ENCODE measurements at places on chromosomes 3 and 15.

- no peak for DNase-seq
These were observed 199.4 kb upstream of the MRPL3 start for GRCh38 chr3:131702146-131702545.

- DNase-seq, result no peak
These were observed 4.7 kb upstream of the ITGA11 start for GRCh38 chr15:68436680-68437079.

- no peak for DNase-seq
These were observed 32.1 kb downstream of the FOXP1 start for GRCh38 chr3:71551311-71551919.

DNA sequence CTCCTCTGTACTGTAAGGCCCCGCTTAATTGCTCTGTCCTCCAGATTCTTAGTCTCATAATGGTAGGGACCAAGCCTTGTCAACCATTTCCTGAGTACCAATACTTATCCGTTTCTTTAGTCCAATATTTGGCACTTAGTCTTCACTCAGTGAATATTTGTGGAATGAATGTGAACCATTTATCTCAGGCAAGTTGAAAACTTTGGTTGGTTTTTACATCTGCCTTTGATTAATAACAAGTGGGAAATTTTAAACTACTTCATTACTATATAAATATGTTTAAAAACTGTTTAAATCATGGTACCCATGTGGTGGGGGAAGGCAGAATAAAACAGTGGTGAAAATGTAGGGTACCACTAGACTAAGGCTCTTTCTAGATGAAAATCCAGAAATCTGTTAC, 15.2 kb downstream of the CA12 start:
- DNase-seq, result no peak

GRCh38 chr3:107690522-107691138, 167.9 kb downstream of the BBX start:
- DNase-seq, result peak; percentile 42

DNA sequence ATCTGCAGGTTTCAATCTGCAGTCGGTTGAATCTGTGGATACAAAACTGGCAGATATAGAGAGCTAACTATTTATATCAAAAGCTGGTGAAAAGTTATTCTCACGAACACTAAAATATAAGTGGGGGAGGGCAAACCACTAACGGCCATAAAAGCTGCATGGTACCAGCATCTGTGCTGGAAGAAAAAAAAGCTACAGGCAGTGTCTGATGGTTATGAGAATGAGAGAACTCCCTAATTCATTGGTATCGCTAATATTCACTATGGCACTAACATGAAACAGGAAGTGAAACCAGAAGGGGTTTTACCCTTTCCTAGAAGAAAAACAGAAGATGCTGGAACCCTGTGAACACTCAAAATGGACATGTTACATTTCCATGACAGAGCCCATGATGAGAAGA, 15.9 kb downstream of the CEP70 start:
- no peak for DNase-seq

DNA sequence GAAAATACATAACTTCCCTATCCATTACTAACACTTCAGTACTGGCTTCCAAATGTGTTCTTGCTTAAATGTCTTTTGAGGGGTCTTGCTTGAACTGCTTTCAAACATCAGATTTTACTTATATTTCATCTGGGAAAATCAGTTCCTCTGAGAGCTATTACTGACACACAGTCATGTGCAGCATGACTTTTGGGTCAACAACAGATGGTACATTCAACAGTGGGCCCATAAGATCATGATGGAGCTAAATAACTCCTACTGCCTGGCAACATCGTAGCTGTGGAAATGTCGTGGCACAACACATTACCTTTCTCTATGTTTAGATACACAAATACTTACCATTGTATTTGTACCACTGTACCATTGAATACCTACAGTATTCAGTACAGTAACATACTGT, 43.8 kb downstream of the WWTR1 start:
- no peak for DNase-seq

GRCh38 chr3:16427103-16427965, 86.2 kb downstream of the RFTN1 start:
- no peak for DNase-seq

DNA sequence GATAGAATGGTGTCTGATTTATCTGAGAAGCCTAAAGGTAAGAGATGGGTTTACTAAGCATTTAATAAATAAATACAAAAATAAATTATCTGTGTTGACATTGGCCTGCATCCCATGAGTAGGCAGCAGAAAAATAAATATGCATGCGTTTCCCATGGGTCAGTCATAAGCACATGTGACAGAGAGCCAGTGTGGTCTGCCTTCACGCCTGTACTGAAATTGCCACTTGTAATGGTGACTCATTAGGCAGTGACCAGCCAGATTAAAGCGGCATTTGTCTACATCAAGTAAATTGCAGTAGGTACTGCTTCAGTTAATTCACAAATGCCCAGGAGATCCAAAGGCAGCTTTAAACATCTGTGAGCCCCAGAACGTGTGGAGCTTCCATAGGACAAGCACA, 399.6 kb downstream of the NAALADL2 start:
- no peak for DNase-seq

DNA sequence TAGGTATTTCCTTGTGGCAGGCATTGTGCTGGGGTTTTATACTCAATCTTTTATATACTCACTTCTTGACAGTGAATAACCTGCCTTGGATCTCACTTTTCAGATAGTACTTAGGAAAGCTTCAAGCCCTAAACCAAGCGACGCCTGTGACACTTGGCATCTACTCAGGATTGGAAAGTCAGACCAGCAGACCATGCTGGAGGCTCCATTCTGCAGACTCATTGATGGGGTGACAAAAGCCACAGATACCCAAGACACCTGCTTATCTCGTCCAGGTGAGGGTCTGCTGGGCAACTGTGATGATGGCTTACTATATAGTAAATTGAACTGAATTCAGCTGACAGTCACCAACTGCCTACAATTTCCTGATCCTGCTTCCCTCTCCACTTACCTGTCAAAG, 79.4 kb upstream of the MRPS22 start:
- no peak for DNase-seq

DNA sequence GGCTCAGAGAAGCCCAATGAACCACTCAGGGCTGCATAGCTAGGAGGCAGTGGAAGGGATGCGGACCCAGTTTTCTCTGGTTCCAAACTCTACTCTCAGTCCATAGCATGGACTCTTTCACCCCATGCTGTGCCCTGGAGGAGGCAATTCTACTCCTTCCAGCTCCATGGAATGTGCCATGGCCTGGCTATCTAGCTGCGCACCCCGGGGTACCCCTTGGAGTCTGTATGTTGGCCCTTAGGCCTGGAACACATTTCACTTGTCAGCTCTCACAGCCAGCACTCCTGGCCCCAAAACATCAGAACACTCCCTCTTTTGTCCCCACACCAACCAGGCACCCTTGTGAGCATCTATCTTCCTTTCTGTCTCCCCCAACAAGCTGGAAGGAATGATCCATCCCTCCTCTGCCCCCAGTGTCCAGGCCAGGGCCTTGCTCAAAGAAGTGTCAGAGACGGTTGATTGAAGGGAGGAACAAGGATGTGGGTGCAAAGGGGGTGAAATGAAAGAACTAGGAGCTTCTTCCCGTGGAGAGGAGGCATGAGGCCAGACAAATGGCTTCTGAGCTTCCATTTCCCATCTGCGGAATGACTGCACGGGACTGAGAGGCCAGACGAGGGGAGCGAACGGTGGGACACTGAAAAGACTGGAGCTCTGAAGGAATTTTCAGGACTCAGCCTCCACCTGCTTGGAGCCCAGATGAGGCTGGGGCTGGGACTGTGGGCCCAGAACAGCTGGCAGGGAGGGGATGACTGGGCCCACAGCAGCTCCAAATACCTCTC, 2.8 kb downstream of the PRSS50 start:
- no peak for DNase-seq

DNA sequence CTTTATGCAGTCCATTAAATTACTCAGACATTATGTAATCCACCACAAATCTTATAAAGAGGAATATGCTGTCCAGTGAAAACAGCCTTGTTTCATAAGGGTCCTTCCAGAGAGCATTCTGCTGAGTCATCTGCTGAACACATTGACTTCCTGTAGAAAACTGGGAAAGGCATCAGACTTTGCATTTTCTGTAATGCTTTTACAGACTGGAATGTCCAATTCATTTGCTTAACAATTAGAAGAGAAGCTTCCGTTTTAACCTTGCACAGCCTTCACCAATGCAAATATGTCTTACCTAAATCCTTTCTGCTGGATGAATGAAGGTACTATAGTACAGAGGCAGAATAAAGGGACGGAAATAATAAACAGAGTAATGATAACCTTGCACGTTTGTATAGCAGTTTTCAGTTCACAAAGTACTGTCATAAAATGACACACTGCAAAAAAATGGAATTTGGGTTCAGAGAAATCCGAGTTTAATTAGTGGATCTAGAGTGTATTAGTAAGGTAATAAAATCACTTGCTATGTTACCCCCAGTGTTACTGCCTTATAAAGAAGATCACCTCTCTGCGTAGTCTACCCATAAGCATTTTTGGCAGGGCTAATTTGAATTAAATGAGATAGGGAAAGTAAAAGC, 301.5 kb downstream of the PYDC2 start:
- no peak for DNase-seq

GRCh38 chr3:34394978-34395748, 596.7 kb downstream of the PDCD6IP start:
- no peak for DNase-seq

GRCh38 chr15:92393071-92393979, at the start of gene ST8SIA2:
TSS of gene ST8SIA2 (plus strand) at chr15:92393881. CDS start at chr15:92394065, 184 bp downstream.
- no peak for DNase-seq

GRCh38 chr3:51970606-51971300, 3.1 kb downstream of the ABHD14B start:
- DNase-seq, result no peak

GRCh38 chr3:133362539-133362938, 37.3 kb upstream of the BFSP2 start:
- DNase-seq, result no peak

GRCh38 chr15:37452498-37452897, 352.1 kb upstream of the MEIS2 start:
- DNase-seq, result no peak

DNA sequence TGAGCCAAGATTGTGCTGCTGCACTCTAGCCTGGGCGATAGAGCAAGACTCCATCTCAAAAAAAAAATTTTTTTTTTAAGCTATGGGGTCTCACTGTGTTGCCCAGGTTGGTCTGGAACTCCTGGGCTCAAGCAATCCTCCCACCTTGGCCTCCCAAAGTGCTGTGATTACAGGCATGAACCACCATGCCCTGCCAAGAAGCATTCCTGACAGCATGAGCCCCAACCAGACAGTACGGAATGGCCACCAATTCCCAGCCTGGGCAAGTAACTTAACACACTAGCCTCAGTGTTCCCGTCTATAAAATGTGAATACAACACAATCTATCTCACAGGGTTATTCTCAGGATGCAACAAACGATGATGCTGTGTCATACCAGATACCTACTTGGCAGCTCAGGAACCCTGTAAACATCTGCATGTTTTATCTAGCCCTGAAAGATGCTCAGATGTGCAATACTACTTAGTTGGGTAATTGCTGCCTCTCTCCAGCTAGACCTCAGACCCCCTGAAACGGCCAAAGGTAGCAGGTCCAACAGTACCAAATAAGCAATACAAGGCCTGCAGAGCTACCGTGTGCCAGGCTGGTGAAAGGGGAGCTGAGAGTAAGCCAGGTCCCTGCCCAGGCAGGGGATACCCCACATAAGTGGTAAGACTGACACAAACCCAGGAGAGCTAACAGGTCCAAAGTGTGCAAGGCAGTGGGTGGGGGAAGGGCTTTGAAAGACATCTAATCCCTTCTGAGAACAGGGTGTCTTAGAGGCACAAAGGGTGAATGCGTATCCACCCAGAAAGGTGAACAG, 1.9 kb downstream of the TKT start:
- DNase-seq, result no peak

DNA sequence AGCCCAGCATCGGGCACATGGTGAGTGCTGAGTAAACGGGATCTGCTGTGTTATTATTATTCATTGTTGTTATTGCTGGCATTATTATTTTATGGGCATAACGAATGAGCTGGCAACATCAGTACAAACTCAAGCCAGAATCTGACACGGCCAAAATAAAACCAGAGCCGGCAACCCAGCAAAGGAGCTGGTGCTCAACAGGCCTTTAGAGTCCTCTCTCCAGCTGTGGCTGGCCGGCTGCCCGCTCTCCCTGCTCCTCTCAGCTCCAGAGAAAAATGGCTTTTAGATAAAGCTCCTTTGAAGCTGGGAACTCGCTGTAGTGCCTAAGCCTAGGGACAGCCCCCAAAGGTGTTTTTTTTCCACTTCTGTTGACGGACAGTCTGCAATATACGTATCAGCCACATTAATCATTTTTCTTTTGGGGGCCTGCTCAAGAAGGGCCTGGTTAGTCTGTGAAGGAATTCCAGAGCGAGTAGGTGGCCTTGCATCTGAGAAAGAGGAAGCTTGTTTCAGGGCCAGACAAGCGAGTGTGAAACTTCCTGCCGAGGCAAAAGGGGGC, 193.9 kb upstream of the UBE2E1 start:
- DNase-seq, result no peak

DNA sequence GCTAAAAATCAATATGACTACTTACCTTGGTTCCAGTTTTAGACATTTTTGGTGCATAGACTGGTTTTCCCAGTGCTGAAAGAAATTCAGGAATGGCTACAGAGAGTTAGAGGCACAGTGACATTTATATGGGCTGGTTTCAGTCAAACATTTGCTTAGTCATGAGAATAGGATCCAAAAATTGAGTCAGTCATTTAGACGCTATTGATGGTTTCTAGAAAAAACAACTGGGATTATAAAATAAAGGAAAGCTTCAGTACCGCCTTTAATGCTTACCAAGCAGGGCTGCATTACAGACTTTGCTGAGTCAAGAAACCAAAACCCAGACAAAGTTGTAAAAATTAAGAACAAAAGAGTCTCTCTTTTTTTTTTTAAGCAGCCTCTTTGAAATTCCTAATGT, at the start of gene CRYGS:
Gene CRYGS, minus strand, starts transcription at position 100 of the 400 bp plus-strand sequence. Its CDS starts 54 bp downstream, at position 46.
- DNase-seq, result no peak

DNA sequence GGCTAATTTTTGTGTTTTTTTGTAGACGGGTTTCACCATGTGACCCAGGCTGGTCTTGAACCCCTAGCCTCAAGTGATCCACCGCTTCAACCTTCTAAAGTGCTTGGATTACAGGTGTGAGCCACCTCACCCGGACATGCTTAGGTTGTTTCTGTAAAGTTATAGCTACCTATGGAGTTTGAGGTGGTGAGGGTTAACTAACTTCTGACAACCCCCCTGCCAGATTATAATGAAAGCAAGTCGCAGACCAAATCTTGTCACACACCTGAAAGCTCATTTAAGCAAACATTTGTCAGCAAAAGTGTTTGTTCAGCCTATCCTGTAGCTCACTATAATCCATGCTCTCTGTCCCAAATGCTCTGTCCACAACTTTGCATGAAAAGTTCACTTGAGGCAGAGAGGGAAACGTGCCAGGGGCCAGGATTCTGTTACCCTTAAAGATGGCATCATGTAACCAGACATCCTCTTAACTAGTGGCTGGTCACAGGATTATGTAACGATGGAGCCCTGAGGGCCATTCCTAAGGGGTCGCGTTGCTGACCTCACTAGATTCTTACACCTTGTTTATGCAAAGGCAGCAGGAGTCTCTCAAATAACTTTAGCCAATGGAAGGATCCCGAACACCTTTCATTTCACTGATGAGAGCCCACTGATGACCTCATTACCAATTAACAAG, 24.1 kb upstream of the SENP5 start:
- no peak for DNase-seq

Measured in CD4-positive, alpha-beta memory T cell (primary cell).